ENCODE measurements at places on chromosomes 6 and 20.
A peak's percentile ranks its signal among the peaks of the same experiment; 100 is the strongest.

DNA sequence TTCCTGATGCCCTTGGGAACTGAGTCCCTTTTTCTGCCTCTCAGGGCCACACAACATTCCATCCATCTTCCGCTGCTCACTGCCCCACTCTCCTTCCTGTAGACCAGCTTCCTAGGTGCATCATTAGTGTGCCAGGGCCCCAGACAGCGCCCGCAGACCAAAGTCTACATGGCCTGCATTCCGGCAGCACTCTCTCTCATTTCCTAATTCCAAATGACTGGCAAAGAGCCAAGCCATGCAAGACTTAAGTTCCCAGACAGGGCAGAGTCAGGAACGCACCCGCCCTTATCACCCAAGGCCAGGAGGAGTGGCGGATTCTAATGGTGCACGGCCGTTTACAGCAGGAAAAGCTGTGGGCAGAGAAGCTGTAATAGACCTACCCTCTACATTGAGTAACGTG, 159.8 kb upstream of the ARID1B start:
- no peak for DNase-seq

DNA sequence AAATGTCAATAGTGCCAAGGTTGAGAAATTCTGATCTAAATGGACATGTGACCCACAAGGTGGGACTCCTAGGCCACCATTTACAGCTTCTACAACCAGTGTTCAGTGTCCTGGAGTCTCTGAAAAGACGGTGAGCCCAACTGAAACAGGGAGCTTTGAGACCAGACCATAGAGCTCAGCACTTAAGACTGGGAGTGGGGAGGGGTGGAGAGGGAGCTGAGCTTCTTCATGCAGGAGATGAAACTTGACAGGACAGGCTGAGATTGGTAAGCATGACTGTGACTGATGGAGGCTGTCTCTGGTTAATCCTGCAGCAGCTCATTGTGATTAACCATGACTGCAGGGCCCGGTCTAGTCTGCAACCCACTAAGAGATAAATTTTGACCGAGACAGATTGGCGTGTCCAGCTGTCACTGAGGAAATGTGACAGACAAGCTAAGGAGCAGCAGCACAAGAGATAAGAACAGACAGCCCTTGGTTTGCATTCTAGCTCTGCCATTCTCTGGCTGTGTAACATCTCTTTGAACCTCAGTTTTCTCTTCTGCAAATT, 1.4 kb upstream of the AAR2 start:
- no peak for DNase-seq

GRCh38 chr6:35686873-35687555, 1.7 kb downstream of the FKBP5 start:
- no peak for DNase-seq

DNA sequence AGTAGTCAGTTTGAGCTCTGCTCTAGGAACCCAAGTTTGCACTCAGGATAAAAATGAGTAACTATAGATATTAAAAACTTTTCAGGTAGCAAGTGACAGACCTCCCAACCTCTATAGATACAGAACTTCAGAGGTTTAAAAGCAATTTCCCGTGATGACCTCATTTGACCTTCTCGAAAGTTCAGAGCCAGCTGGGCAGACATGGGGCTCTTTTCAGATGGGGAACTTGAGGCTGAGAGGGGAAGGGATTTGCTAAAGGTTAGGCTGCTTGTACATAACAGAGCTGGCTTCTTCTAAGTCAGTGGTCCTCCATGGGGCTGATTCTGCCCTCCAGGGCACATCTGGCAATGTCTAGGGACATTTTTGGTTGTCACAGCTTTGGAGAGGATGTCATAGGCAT, 58.8 kb upstream of the ZNF831 start:
- no peak for DNase-seq

DNA sequence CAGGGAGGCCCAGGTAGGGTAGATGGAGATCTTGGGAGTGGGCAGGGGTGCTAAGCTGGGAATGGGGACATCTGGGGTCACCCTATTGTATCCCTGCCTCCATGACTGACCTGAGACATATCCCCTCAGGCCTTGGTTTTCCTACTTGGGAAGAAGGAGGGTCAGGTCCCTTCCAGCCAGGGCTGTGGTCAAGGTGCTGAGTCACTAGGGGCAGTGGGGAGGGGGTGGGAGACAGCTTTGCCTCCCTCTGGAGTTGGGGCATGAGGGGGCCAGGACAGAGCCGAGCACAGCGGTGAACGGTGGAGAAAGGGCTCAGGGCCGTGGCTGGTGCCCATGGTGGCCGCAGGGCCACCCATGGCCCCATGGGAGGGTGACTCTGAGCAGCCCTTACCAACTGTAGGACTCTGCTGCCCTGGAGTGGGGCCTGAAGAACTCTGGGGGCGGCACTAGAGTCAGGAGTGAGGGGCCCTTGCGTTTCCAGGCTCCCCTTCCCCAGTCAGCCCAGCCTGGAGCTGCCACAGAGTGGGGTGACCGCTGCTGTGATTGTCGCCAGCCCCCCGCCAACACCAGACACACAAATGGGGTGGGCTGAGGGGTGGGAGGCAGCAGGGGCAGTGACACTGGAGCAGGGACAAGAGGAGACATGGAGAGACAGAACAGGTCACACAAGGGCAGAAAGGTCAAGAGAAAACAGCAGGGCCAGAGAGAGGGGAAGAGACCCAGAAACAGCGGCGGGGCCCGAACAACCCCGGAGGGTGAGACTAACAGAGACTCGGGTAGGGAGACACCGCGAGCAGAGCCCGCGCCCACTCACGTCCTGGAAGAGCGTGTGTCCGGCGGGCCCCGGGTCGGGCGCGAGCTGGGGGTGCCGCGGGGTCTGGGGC, 576 bp downstream of the NECAB3 start:
- DNase-seq, result no peak

GRCh38 chr6:53426667-53427270, 78.0 kb upstream of the ELOVL5 start:
- no peak for DNase-seq

GRCh38 chr6:52579006-52579660, 2.3 kb upstream of the TRAM2 start:
- no peak for DNase-seq

- peak; percentile 85 for DNase-seq
Measured at GRCh38 chr20:59525500-59526241, 78.7 kb upstream of the PHACTR3 start.

GRCh38 chr6:167094820-167095637, 27.9 kb upstream of the CCR6 start:
- no peak for DNase-seq
